ENCODE measurements at places on chromosomes 7 and 10.

DNA sequence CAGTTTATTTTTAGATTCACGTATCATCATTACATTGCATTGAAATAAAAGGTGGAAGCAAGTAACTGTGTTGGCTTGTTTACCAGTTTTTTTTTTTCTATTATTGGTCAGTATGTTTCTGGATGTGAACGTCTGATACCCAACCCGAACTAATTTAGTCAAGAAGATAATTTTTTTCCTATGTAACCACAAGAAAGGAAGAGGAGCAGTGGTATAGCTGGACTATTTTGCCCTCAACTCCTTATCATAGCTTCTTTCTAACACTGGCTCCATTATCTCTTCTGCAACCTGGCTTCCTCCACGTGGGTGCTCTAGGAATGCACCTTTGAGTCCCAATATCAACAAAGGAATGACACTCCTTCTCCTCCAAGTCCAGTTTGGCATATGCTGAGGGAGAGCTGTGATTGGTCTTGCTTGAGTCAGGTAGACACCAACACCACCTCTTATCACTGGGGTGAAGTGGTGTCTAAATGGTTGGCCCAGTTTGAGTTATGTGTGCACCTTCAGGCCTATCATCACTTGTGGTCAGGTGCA lies 29.4 kb downstream of the OR9A2 start:
- DNase-seq = no peak

DNA sequence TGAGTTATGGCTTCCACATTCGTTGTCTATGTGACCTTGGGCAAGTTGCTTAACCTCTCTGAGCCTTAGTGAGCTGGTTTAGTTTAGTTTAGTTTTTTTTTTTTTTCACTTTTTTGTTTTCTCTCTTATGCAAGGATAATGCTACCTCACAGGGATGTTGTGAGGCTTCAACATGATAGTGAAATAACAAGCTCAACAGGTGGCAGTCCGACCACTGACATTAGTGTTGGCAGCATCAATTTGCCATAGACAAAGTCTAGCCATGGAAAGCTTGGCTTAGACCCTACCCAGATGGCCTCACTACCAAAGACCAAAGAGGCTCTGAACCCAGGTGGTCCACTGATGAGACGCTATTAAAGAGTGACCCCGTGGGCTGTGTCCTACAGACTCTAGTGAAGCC lies 27.2 kb upstream of the UNC5B start:
- DNase-seq = no peak

GRCh38 chr10:103969436-103969835 lies 2.5 kb downstream of the SLK start:
- no peak for DNase-seq

GRCh38 chr7:12233175-12233574 lies 22.1 kb downstream of the TMEM106B start:
- DNase-seq = no peak

DNA sequence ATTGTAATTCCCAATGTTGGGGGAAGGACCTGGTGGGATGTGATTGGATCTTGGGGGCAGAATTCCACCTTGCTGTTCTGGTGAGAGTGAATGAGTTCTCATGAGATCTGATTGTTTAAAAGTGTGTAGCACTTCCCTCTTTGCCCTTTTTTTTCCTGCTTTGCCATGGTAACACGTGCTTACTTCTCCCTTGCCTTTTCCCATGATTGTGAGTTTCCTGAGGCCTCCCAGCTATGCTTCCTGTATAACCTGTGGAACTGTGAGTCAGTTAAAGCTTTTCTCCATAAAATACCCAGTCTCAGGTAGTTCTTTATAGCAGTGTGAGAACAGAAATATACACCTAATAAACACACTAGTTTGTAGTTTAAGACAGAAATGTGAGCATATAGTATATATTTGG lies 166.8 kb upstream of the MAGI2 start:
- DNase-seq = no peak

- no peak for DNase-seq
Measured at GRCh38 chr7:136667584-136667983, 200.9 kb upstream of the CHRM2 start.

GRCh38 chr7:155631155-155631554 lies 13.3 kb upstream of the RBM33 start:
- no peak for DNase-seq

DNA sequence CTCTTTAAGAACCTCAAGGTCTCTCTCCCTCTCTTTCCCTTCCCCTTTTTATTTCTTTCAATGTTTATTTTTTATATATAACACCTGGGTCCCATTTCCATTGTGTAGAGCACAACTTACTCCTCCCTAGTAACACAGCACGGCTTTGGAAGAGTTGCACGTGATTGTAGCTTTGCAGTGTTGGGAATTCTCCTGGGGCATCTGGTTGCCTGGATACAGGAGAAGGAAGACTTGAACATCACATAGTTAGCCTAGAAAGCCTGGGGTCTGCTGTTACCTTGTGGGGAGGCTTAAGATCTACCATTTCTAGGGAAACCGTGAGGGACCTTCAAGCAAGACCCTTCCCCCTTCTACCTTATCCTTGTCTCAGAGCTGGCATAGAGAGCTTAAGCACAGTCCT lies 41.1 kb upstream of the NFKB2 start:
- no peak for DNase-seq

DNA sequence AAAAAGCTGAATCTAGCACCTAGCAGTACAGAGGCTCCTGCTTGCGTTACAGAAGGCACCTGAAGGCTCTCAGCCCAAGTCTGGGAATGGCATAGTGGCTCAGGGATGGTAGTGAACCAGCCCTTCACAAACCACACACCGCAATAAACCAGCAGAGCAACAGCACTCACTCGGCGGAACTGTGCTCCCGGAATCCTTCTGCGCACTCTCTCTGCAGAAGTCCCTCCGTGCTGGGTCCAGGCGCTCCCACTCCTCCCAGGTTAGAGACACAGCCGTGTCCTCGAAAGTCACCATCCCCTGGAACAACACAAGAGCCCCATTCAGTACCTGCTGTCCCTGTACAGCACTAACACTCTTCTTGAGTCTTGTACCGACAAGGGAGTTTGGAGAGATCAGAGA lies 1.5 kb downstream of the ZNF394 start:
- no peak for DNase-seq

DNA sequence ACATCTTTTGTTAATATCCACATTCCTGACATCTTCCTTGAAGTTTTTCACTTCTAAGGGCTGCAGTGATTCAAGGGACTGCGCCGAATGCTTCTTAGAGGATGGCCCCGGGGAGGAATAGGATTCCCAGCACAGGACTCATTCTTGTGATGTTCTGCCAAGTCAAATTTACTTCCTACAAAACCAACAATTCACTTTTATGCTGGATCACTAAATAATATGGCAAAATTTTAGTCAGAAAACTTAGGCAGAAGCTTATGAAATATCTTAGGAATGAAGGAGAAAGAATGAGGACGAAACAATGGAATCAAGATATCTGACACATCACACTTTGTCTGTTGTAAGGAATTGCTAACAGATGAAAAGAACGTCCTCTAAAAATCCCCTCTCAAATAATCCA lies 151.5 kb downstream of the JAZF1 start:
- DNase-seq = peak; percentile 67

DNA sequence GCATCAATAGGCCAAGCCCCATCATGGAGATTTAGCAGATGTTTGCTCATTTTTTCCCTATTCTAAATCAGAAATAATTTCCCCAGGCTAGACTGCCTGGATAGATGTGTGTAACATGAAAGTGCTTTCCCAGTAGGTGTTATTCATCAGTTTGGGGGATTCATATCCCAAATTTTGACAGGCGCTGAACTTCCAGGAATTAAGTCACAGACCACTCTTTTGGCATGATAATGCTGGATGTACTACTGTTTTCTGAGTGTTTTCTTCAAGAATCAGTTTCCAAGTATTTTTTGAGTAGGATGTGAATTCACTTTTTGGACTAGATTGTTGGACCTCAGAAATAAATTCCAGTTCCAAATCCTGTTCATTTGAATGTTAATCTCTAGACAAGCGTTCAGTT lies 637.4 kb downstream of the REEP3 start:
- DNase-seq = no peak

- DNase-seq = peak; percentile 3
Measured at GRCh38 chr7:142880876-142881505, 4.6 kb downstream of the TRPV6 start.

- DNase-seq = no peak
Measured at GRCh38 chr7:141695803-141696289, 6.1 kb downstream of the DENND11 start.

DNA sequence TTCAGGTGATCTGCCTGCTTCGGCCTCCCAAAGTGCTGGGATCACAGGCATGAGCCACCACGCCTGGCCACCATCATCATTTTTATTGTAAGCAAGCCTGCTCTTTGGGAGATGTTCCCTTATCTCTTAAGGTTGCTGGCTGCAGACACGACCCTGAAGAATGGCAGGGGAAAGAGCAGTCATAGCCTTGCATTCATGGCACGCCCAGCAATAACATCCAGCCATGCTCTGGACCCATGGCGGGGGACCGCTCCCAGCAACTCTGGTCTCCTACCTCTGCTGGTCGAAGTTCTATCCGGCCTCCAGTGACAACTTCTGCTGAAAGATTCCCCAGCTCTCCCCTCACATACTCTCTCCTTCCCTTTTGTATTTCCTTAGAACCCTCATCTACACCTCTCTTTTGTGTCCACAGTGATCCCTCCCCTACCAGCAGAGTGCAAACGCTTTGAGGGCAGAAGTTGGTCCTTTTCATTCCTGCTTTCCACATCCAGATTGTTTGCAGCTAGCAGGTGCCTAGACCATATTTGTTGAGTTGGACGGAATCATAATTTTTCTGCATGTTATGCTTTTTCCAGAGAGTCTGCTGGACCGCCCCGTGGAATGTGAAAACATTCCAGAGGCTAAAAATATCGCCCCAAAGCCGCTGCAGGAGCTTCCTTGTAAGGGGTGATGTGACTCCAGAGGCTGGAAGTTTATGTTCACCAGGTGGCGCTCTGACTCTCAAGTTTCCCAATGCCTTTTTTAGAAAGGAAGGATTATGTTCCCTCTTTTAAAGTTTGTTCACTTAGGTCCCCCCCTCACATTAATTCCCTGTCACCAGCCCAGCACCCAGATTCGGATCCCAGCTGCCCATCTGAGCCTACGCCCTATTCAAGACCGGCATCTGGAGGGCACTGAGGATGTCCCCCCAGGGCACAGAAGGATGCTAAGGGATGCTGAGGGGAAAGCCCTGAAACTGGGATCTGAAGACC lies 4.3 kb upstream of the MARVELD1 start:
- DNase-seq = peak; percentile 86

DNA sequence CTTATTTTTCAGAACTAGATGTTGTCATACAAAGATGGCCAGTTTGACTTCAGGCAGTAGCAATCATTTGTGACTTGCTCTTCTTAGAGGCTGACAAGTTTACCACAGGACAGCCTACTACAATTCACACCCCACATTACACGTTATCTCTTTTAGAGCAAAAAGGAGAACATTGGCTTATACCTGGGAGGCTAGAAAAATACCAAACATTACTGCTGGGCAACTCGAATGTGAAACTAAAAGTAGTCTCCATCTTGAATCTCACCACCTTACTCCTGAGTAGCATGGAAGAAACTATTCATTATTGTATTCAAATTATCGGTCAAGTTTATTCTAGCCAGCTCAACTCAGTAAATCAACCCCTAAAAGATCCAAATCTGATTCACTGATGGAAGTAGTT lies 90.7 kb upstream of the TMEM26 start:
- DNase-seq = no peak

- no peak for DNase-seq
Measured at GRCh38 chr10:120508966-120509365, 51.9 kb downstream of the PLPP4 start.

- DNase-seq = no peak
Measured at GRCh38 chr10:70678757-70679489, 6.6 kb downstream of the ADAMTS14 start.

DNA sequence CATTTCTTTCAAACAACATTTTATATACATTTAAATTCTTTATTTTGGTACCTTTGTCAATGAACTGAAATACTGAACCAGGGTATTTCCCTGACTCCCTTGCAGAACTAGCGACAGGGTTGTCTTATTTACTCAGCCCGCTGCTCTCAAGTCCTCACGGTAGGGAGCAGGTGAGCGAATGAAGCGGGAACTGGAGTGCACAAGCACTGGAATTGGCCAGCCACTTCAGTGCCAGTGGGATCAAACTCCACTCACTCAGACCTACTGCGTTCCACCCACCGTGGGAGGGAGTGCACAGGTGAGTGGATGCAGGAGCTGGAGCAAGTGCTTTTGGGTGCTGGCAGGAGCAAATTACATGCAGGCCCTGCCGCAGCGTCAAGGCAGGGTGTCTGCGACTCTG lies 28.1 kb upstream of the NEUROD6 start:
- no peak for DNase-seq

DNA sequence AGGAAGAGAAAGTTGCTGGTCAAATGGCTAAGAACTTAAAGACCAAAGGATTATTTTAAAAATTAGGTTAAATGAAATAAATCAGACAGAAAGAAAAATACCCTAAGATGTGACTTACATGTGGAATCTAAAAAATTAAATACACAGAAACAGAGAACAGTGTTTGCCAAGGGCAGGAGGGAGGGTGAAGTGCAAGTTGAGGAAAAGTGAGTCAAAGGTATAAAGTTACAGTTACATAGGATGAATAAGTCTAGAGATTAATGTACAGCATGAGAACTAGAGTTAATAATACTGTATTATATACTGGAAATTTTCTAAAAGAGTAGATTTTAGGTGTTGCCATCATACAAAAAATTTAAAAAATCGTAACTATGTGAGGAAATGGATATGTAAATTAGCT lies 146.3 kb downstream of the MDFIC start:
- DNase-seq = peak; percentile 35

GRCh38 chr7:30912021-30912730 lies 523 bp downstream of the AQP1 start:
- DNase-seq = no peak

GRCh38 chr7:138618506-138618905 lies 82.7 kb downstream of the SVOPL start:
- DNase-seq = no peak

- no peak for DNase-seq
Measured at GRCh38 chr10:122029499-122030199, 40.7 kb downstream of the TACC2 start.

GRCh38 chr10:28149746-28150145 lies 150.9 kb upstream of the ODAD2 start:
- no peak for DNase-seq

DNA sequence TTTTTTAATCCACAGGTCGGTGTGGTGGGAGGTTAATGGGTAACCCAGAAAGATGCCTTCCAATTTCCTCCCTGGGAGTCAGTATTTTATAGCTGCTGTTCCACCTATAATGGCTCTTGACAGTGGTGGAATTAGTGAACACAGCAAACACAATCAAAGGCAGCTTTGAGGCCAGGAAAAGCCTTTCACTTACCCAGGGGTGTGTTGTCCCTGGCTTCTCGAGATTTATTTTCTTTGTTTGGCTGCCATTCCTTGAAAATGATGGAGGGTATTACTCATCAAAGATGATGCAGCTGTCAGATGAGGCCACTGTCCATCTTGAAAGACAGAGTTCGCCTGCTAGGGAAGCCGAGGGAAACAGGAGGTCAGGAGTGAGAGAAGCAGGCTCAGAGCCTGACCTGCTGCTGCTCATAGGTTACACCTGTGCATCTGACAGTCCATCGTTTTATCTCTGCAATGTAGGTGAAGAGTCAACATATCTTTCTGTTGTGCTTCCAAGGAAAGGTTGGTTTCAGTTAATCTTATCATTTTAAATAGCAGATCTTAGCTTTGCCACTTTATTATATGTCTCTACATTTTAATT lies 221.6 kb downstream of the XPNPEP1 start:
- no peak for DNase-seq

- peak; percentile 60 for DNase-seq
Measured at GRCh38 chr10:21355591-21356011, 169.9 kb downstream of the SKIDA1 start.

Measured in fibroblast of skin of right biceps (primary cell).